ENCODE measurements at places on chromosomes 13 and 19. TPM values are rescaled to one million over a fixed set of nuclear protein-coding genes. Genes with fewer than 3 reads are reported as not detected.

DNA sequence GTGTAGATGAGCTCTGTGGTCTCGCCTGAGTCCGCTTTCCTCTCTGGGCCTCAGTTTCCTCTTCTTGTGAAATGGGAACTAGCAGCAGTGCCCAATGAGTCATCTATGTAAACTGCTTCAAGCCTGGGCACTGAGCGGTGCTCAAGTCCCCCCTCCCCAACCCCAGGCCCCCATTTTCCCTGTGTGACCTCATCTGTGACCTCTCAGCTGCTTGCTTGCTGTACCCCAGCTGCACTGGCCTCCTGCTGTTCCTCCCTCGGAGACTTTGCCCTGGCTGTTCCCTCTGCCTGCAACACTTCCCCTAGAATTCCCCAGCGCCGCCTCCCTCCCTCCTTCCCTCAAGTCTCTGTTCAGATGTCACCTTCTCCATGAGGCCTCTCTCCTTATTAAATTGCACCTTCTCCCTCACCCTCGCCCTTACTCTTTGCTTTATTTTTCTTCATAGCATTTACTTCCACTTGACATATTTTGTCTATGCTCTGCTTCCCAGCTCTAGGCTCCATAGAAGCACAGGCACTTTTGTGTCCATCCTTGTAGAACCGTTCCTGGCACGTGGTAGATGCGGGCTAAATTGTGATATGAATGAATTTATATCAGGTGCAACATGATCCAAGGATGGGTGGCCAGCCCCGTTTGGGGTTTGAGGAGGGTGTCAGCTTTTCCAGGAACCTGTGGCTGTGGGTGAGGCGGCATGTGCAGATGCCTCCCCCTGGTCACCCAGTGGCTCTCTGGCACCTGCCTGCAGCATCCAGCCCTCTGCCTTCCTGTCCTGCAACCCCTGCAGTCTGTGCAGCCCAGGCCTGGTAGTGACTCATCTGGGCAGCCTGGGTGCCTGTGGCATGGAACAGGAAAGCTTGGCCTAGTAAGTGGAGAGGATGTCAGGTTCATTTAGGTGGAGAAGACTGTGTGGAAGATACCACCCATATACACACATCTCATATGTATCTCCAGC, 26.3 kb downstream of the SIPA1L3 start:
- DNase-seq = no peak

Gene APOC1
- polyA plus RNA-seq = 0.79 TPM

GRCh38 chr13:19766591-19766990, 16.2 kb downstream of the PSPC1 start:
- no peak for DNase-seq

Gene TTC9B
- polyA plus RNA-seq = not detected

- DNase-seq = no peak
These were observed 27.1 kb upstream of the SLC7A9 start for GRCh38 chr19:32896516-32897214.

DNA sequence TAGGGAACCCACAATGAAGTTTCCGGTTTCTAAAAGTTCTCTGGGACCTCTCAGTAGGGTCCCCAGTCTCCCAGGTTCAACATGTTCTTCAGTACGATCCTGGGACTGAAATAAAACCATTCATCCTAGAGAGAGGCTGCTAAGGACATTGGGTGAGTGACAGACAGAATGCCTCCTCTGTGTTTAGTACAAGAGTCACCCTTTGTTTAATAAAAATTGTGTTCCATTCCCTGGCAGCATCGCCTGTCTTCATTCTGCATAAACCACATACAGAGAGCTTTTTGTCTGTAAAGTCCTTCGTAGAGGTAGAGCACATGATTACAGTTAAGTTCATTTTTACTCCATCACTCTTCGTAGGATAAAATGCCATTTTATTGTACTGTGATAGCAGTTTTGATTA, 95.3 kb upstream of the GPR12 start:
- DNase-seq = no peak

- DNase-seq = no peak
These were observed 8.3 kb downstream of the TRPM4 start for GRCh38 chr19:49165865-49166301.

Gene GAS6
- polyA plus RNA-seq = 166 TPM

DNA sequence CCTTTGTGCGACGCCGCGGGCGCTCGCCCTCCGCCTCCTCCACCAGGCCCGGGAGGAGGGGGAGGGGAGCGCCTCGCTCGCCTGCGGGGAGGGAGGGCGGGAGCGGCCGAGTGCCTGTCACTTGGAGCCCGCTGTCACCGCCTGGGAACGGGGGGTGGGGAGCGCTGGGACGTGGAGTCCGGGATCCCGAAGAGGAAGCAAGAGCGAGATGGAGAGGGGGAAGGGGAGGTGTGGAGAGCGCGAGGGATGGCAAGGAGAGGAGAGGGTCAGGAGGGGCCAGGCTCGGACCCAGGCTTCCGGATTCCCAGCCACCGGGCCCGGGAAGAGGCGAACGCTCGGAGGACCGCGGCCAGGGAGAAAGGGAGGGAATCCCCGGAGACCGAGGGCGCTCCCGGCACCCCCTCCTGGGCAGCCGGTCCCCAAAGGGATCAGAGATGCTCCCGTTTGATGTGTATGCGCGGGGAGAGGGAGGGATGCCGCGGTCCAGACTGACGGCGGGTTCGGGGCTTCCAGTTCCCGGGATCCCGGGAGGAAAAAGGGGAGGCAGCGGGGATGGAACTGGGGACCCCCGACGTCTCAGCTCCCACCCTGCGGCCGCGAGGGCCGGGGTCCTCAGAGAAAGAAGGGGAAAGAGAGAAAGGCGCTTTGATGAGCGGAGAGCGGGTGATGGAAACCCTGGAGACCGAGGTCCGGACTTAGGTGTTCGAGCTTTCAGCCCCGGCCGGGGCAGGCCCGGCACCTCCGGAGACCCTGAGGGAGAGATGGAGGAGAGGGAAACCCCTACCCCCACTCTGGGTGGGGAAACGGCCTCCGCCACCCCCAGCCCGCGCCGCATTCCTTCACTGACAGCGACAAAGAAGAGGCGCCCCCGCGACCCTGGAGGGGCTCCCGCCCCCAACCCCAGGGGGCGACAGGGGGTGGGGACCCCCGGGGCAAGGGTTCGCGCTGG, 4.7 kb upstream of the DPF1 start:
- DNase-seq = no peak

- DNase-seq = no peak
These were observed 74.1 kb downstream of the DCLK1 start for GRCh38 chr13:36057041-36057440.

DNA sequence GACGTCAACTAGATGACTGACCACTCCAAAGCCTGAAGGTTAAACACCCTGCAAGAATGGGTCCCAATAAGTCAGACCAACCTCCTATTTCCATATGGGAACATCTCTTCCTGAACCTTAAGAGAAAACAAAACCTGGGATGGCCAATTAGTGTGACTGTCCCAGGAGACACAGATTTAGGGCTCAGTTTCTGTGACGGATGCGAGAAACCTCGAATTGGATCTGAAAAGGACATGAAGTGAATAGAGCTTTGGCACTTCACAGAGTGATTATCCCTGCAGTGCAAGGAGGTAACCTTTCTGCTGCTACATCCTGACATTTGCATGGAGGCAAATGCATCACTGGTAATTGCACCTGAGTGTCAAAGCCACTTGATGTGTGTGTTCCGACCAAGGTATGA, 442.2 kb upstream of the KLF12 start:
- DNase-seq = no peak

DNA sequence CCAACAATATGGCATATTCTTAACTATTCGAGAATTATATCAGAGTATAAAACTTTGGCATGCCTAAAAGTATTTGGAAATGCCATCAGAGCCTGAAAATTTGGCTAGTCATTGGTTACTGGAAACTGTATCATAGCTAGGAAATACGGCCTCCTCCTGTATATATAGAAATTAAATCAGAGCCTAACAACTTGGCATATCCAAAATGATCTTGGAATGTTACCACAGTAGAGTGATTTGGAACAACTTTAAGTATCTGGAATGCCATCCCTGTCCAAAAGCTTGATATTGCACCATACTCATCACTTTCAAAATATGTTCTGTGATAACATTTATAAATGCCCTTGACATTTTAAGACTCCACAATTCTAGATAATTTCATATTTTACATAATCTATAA, 335.8 kb downstream of the SLITRK1 start:
- no peak for DNase-seq

GRCh38 chr13:76799696-76800095, 86.5 kb downstream of the KCTD12 start:
- no peak for DNase-seq

DNA sequence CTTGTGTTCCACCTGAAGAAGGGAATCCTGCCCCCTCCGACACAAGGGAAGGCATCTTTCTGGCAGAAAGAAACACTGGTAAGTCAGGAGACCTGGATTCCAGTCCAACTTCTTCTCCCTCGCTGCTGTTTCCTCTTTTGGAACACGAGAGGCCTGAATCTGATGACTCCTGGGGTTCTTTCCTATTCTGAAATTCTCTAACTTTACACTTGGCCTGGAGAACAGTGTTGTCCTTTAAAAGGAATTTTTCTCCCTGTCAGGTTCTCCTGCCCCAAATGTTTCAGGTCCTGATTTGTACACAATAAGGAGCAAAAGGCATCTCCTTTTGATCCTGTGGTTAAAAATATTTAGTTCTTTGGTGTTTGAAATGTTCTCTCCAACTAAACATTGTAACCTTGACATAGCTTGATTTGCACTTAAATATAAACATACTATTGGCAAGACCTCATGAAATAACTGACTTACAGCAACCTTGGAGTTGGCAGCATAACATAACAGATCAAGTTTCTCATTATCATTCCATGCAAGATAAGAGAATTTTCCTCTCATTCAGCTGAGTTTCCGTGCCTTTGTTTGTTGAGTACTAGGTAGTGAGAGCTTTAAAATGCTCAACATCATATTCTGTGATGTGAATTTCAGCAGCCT, 244.8 kb downstream of the COG6 start:
- no peak for DNase-seq

GRCh38 chr19:47465957-47466356, 5.7 kb downstream of the SLC8A2 start:
- DNase-seq = no peak

DNA sequence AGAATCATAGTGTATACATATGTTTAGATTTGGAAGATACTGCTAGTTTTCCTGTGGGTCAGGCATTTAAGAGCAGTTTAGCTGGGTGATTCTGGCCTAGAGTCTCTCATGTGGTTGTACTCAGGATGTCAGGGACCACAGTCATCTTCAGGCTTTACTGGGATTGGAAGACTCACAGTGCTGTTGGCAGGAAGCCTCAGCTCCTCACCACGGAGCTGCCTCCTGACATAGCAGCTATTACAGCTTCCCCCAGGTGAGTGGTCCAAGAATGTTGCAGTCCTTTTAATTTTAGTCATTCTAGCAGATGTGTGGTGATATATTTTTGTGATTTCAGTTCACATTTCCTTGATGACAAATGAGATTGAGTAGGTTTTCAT, 16.9 kb upstream of the GPR18 start:
- DNase-seq = no peak

GRCh38 chr13:61913183-61913582, 497.5 kb upstream of the PCDH20 start:
- DNase-seq = no peak
